ENCODE measurements at places on chromosomes 4 and X. TPM values are rescaled to one million over a fixed set of nuclear protein-coding genes. Genes with fewer than 3 reads are reported as not detected.

- no peak for DNase-seq
Measured at GRCh38 chrX:41258871-41259270, 75.1 kb upstream of the DDX3X start.

TLR2 gene
- 7.3 TPM for total RNA-seq

DMD gene
- 0.32 TPM for total RNA-seq

DNA sequence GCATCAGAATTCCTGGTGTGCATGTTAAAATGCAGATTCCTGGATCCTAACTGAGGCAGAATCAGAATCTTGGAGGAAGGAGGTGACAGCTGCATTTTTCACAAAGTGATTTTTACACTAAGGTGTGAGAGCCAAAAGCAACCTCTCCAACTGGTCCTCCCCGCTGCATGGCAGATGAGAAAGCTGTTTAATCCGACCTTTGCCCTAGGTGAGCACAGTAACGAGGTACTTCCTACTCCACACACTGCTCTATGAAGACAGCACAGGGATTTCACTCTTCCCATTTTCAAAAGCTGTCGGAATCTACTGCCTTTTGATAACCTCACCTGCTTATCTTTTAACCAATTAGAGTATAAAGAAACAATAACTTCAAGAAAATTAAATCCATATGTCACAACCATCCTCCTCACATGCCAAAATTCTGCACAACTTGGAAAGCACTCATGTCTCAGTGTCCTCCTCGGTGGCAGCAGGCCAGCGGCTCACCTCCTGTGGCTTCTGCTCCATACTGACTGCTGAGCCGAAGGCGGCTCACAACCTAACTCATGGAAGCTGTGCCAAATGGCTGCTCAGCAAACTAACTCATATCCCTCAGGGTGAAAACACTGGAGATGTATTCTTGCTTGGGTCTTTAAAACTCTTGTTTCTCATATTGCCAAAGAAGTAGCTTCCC is 3.6 kb downstream of the CASP6 start:
- no peak for DNase-seq

SCFD2 gene
- 19.3 TPM for total RNA-seq

DNA sequence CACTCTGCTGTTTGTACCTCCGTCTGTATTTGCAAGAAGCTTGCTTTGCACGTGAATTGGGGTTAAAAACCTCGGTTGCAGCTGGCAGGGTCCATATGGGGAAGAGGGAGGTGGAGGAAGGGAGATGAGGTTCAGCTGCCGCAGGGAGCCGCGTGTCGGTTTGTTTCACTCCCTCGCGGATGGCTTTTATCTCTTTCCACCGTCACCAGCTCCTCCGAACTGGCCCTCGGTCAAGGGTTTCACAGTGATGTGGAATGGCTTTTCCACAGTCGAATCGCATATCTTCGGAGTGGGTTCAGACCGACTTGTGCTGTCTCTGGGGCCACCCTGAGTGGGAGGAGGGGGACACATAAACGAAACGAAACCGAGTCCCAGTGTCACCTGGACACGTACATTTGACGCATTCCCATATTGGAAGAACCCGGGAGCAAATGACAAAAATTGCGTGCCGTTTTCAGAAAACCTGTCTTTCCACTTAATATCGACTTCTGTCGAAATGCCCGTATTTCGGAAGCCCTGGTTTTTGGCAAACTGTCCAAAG is 929 bp downstream of the ZBTB33 start:
- DNase-seq, result no peak

DNA sequence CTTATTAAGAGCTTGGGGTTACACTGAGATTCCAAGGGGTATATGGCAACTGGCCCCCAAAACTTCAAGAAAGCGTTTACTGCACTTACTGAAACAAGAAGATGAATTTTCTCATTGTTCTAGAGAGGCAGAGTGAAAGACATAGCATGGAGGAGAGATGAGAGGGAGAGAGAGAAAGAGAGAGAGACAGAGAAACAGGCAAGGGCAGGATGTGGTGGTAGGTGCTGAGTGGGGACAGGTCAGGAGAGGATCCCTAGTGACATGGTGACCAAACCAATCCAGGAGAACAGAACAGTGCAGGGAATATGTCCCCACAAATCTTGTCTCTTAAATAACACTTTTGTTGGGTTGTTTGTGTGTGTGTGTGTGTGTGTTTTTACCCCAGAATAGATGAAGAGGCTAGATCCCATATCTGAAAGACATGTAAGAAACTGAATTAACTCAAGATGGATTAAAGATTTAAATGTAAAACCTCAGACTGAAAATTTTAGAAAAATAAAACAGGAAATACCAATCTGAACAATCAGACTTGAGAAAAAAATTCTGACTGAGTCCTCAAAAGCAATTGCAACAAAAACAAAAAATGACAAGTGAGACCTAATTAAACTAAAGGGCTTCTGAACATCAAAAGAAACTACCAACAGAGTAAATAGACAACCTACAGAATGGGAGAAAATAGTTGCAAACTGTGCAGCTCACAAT is 202.2 kb downstream of the QDPR start:
- no peak for DNase-seq

SPANXD gene
- total RNA-seq, result not detected

ASMT gene
- 0.52 TPM for total RNA-seq

IL9R gene
- 2.8 TPM for total RNA-seq

- DNase-seq, result no peak
Measured at GRCh38 chr4:182185491-182185890, 57.7 kb upstream of the TENM3 start.

PAGE1 gene
- not detected for total RNA-seq

DNA sequence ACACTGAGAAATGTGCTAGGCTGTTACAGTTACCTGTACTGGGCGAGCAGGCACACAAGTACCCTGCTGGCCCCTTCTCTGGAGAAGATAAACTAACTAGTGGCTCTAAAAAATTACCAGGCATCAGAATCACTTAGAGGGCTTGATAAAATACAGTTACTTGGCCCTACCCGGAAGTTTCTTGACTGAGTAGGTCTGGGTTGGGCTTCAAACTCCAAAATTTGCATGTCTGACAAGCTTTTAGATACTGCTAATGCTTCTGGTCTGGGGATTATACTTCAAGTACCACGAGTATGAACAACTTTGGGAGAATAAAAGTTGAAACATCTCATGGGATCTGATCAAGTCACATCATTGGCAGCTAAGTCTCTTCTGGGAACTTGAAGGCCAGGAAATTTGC is 30.8 kb downstream of the CEP135 start:
- DNase-seq, result no peak

DNA sequence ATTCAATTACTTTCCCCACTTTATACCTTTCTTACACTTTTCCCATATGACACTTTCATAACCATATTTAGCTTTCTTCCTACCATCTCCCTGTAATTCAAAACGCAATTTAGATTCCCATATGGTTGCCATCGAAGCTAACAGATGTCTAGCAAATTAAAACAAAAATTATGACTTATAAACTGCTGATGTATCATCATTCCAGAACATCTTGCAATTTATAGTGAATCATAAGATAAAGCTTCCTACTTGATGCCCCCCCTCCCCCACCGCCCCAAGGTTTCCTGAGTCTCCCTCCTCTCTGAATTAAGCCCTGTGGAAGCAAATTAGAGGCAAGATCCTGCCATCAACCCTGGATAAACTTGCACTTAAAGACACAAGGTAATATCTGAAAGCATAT is 5.4 kb downstream of the TSPAN5 start:
- no peak for DNase-seq

CDK16 gene
- 123 TPM for total RNA-seq

CLNK gene
- total RNA-seq, result 0.12 TPM

GRCh38 chr4:120842031-120842430 is 80.5 kb downstream of the PRDM5 start:
- no peak for DNase-seq

GRCh38 chr4:19167311-19167710 is 1084.4 kb upstream of the SLIT2 start:
- no peak for DNase-seq

FGFR3 gene
- total RNA-seq, result 0.12 TPM

GRCh38 chr4:155962767-155963166 is 9.1 kb upstream of the CTSO start:
- no peak for DNase-seq

MAGEC3 gene
- total RNA-seq, result not detected

DNA sequence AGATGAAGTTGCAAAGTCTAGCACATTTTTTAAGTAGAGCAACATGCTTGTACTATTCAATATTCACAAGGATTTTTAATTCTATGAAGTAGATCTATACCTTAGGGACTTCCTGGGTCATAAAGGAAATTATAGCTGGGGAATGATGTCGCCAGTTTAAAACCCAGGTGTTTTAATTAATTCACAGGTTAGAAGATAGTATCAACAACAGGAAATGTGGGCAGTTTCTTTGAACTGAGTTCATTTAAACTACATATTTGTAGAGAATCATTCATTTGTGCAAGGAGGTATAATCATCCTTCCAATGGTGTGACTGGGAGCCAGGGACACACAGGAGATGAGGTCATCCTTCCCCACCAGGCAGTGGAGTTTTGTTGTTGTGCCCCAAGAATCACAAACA is 181.3 kb upstream of the KLF3 start:
- no peak for DNase-seq

DNA sequence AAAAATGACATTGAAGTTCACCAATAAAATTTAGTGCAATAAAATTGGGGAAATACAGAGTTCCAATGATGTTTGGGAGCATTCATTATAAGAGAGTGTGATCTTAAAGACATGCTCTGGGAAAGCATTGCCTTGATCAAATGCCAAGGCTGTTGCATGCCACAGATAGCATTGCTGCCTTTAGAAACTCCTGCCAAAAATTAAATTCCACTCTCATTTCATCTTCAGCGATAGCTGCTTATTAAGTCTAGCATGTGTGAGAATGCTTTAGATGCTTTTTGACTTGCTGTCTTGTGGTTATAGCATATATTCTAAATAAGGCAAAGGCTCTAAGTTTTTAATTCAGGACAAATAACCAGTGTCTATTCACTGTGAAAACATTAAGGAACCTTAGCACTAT is 49.3 kb downstream of the NPNT start:
- DNase-seq, result no peak

- no peak for DNase-seq
Measured at GRCh38 chr4:102533904-102534303, 32.7 kb downstream of the NFKB1 start.

TLR1 gene
- total RNA-seq, result 16.6 TPM

DNA sequence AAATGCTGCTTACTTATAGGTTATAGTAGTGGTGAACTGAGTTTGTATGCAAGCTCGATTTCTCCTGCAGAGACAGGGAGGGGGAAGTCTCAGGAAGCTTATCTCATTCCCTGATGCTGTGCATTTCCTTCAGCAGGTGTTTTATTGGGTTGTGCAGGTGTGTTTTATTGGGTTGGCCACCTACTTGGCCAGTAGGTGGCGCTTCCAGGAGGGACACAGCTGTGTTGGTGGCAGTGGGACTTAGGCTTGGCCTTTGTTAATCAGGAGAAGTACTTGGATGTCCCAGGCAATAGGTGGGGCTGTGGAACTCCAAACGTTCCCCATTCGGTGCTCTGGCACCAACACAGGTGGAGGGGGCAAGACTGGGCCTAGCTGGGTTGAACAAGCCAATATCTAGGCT is 196.0 kb upstream of the DCAF8L1 start:
- no peak for DNase-seq

NR3C2 gene
- total RNA-seq, result 41.0 TPM

SLIT2 gene
- not detected for total RNA-seq

- no peak for DNase-seq
Measured at GRCh38 chr4:41299486-41299885, 42.8 kb downstream of the UCHL1 start.

ASB12 gene
- total RNA-seq, result not detected

DNA sequence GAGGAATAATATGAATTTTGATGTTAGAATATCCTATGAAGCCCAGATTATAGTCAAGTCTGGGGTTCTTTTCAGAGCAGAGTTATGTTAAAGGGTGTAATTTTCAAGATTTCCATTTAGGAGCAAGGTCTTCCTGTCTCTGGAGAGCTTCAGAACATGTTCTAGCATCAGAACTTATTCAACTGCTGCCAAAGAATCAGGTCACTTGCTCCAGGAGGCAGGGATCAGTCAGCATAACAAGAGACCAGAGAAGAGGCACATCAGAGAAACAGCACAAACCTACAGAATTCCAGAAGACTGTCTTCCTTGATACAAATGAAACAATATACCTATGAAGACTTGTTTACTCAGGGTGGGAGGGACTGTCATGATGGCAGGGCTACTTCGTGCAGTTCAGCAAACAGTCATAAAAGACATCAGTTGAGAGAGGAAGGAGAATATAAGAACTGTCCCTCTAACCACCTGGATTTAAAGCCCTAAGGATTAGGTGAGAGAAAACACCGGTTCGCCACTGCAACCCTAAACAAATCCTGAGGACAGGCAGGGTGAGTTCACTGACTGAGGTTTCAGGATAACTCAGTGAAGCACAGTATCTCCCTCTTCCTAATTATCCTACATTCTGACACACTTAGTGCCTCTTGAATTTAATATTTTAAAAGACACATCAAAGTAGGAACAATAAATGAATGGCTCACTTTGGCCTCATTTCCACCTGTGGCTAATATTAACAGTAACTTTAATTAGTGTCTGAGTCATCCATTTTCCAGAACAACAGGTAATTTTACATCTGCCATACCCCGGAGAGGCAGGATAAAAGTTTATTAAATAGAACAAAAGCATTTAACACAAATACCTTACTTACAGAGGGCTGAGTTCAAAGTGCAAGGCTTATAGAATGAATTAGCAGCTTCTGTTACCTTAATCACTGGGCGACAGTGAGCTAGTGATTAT is 93.0 kb downstream of the HDAC8 start:
- no peak for DNase-seq

DNA sequence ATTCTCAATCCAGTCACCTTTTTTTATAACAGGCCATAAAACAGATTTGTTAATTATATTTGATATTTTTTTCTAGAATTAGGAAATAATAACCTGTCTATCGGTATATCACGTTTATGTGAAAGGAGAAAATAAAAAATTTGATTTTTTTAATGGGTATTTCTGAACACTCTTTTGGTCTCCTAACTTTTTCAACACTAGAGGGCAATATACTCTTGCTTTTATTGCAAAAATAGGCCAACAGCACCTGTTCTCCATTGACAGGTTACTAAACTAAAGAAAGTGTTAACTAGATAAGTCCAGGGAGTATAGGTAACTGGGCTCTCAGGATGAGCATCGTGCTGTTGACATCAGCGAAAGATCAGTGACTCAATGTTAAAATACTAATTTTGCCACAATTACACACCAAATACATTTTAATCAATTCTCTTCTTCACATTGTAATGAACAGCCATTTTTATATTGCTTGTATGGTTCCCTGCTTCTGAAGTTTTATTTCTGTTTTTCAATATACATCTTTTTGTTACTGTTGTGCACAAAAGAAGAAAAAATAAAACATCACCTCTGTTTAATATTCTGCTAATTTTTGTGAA is 22.8 kb downstream of the NDST4 start:
- no peak for DNase-seq

MTNR1A gene
- total RNA-seq, result not detected

NDP gene
- total RNA-seq, result not detected

ARHGAP24 gene
- not detected for total RNA-seq
